Esophagus squamous epithelium (tissue), 5 donors: ENCODE measurements at places on chromosomes 4 and X.

- no peak for DNase-seq
Observed at GRCh38 chr4:8849266-8850073, 22.2 kb downstream of the HMX1 start.

DNA sequence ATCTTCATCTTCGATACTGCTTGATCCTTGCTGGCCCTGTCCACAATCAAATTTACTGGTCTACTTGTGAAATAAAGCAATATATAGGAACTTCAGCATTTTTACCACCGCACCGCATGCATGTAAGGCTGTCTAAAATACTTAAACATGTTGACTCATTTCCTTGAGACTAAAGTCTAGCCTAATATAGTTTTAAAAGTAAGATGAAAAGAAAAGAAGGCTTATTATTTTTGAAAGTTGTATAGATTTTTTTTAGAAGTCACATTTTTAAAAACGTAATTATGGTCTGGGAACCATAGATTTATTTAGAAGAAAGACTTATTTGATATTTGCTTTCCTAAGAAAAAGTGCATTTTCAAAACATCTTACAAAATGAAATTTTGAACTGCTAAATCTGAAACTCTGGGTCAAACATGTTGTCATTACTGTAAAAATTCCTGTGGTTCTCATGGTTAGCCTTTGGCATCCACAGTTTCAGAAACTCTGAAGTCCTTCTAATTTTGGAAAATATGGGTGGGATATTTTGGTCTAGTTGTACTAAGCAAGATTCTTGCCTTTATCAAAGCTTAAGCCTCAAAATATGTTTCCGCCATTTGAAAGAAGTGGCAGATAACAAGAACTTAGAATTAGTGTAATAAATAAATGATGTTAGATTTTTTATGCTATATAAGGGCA lies 423.5 kb upstream of the CTSO start:
- DNase-seq, result no peak

GRCh38 chrX:135605906-135606305 lies 85.4 kb downstream of the INTS6L start:
- no peak for DNase-seq

- DNase-seq, result no peak
Observed at GRCh38 chr4:176755613-176756012, 37.1 kb downstream of the VEGFC start.

DNA sequence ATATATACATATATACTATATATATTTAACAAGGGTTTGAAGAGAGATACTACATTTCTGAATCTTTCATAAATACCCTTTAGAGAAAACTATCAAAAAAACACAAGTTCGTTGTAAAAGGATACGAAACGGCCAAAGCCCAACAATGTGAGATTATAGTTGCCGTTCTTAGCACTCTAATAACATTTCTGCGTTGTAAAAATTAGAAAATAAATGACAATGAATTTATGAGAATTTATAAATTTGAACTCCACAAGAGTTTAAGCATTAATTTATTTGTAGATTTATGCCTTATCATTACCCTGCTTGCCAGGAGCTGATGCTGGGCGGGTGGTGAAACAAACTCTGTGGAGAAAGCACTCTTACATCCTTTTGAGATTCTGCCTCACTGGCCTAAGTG lies 1.1 kb downstream of the WDR17 start:
- DNase-seq, result no peak

- no peak for DNase-seq
Observed at GRCh38 chrX:119991005-119991787, 47.6 kb upstream of the NKAP start.
